ENCODE measurements at places on chromosomes 11 and 22.

- no peak for DNase-seq
Measured at GRCh38 chr22:38564669-38565068, 5.3 kb downstream of the DMC1 start.

DNA sequence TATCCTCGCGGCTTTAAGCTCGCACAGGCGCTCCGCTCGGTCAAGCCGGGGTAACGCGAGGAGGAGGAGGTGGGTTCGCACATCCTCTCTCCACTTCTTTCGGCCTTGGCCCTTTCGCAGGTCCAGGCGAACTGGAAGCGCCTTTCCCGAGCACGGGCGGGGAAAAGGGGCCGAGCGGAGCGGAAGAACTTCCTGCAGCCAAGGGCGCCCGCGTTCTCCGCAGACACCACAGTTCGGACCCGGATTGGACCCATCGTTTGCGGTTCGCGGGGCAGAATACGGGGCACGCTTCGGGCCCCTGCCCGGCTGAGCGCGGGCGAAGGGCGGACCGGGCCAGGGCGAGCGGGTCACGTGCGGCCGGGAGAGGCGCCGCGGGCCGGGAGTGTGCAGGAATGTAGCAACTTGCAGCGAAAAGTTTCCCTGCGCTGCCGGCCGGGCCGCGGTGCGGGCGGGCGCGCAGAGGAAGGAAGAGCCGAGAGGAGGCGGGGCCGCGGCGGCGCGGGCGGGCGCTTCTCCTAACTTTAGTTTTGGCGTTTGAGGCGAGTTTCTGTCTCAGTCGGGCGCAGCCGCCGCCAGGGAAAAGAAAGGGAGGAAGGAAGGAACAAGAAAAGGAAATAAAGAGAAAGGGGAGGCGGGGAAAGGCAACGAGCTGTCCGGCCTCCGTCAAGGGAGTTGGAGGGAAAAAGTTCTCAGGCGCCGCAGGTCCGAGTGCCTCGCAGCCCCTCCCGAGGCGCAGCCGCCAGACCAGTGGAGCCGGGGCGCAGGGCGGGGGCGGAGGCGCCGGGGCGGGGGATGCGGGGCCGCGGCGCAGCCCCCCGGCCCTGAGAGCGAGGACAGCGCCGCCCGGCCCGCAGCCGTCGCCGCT lies at the start of gene YAP1:
YAP1 (plus strand) TSS at position 552 of the 865 bp plus-strand sequence. CDS start 402 bp downstream, outside the sequence.
- DNase-seq: peak; percentile 23

- peak; percentile 29 for DNase-seq
Measured at GRCh38 chr11:18012122-18012905, 533 bp downstream of the SERGEF start.

- DNase-seq: no peak
Measured at GRCh38 chr22:31556627-31557203, 60.4 kb downstream of the SFI1 start.

DNA sequence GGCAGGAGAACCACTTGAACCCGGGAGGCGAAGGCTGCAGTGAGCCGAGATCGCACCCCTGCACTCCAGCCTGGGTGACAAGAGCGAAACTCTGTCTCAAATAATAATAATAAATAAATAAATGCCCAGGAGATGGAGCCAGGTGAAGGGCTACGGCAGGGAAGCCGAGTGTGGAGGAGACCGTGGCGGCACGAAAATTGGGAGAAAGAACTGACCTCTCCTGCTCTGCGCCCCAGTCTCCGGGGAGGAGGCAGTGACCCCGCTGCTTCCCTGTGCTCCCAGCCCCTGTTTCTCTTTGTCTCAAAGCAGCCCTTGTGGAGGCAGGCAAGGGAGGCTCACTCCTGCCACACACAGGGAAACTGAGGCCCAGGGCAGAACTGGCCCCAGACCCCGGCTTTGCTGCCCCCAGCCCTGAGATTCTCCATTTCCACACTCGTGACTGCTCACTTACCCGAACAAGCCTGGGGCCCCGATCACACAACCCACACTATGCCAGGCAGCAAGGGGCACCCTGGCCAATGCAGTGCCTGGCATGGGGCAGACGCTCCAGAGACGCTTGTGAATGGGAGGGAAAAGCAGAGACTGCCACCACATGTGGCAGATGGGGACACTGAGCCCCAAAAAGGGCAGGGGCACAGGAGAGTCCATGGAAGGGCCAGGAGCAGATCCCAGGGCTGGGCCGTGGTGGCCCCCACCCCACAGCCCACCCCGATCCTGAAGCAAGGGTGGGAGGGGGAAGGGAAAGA lies 80.4 kb upstream of the PRR5 start:
- no peak for DNase-seq

- no peak for DNase-seq
Measured at GRCh38 chr11:19493446-19494213, 219.0 kb upstream of the NAV2 start.

GRCh38 chr11:8822469-8822868 lies 88.5 kb upstream of the AKIP1 start:
- DNase-seq: no peak

- DNase-seq: peak; percentile 67
Measured at GRCh38 chr22:36331912-36332622, 55.7 kb downstream of the MYH9 start.

DNA sequence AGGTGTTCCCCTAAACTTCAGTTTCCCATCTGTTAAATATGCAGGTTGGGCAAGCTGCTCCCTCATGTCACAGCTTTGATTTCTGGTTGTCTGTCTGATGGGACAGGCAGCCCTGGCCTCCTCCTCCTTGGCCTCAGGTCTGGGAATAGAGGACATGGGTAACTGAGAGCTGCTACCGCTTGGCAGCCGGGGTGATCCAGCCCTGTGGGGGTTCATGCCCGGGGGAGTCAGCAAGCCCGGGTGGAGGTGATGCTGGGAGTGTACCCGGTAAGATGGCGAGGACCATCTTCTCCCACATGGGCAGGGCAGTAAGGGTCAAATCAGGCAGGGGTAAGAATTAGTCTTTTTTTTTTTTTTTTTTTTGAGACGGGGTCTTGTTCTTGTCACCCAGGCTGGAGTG lies 845.0 kb downstream of the TBC1D22A start:
- DNase-seq: peak; percentile 33

GRCh38 chr11:65182258-65183170 lies 786 bp downstream of the CAPN1 start:
- no peak for DNase-seq

DNA sequence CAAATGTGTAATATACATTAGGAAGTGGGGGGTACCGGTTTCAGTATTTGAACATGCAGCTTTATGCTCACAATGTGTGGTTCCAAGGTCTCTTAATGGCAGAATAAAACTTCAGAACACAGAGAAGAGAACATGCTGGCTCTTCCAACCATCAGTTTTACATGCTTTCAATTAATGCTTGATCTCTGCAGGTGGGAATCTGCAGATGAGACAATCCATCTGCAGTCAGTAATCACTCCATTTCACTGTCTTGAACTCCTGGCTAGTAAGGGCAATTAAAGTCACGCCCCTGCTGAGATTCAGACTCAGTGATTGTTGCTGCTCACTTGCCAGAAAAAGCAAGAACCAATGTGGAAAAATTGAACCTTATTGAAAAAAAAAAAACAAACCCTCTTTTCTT lies 945.7 kb downstream of the DLG2 start:
- no peak for DNase-seq

GRCh38 chr11:125950178-125950490 lies 4.3 kb downstream of the VSIG10L2 start:
- no peak for DNase-seq

DNA sequence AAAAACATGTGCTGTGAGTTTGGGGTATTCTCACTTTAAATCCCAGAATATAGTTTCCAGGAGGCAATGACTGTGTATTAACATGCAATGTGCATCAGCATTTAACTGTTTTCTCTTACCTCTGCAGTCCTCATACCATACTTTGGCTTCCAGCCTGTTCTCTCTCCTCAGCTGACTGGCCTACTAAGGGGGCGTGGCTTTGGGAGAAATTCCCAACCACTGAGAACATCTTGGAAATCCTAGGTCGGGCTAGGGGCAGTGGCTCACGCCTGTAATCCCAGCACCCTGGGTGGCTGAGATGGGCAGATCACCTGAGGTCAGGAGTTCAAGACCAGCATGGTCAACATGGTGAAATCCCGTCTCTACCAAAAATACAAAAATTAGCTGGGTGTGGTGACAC lies 13.5 kb upstream of the ZC3H12C start:
- no peak for DNase-seq

DNA sequence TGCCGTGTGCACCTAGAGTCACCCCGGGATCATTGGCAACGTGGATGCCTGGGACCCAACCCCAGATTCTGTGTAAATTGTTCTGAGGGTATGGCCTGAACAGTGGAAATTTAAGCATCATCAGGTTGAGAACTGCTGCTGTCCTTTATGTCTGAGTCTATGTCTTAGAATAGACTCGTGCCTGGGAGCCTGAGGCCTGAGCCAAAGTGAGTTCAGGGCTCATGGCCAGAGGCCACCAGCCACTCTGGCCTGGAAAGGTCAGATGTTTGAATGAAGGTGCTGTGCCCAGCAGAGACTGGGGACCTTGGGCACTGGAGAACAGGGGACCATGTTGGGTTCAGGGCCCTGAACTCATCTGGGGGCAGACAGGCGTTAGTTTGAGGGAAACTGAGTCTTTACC lies 91.1 kb downstream of the MYO18B start:
- DNase-seq: no peak

DNA sequence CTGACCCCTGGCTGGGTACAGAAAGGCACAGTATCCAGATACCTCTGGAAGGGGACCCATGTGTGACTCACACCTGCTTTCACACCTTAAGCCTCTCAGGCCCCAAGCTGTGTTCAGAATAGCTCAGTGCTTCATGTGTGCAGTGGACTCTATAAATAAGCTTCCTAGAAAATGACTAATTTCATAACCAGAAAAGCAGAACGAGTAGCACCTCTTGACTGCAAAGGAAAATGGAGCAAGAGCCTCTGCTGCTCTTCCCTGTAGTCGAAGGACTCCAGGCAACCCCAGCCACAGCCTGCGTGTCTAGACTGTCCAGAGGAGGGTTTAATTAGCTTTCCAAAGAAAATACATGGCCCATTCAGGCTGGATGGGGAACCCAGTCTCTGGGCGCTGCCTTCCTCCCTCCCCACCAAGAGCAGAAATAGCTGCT lies 23.1 kb downstream of the PTPN5 start:
- DNase-seq: no peak

DNA sequence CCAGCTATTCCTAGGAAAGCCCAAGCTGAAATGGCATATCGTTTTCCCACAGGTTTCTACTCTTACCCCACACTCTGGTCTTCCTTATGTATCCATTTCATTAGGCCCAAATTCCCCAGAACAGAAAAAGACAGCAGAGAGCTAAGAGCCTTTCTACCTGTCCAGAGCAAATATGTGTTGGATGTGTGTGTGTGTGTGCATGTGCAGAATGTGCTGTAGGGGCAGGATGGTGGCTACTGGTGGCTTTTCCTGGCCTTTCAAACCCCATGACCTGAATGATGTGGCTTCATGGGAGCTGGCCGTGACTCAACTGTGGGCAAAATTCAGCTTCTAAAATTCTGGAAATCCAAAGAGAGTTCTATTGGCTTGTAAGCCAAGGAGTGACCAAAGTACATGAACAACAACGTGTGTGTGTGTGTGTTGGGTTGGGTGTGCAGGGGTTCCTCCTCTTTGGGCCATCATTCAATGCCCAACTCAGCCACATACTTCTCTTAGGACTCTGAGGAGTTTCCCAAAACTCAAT lies 421.4 kb upstream of the CADM1 start:
- DNase-seq: no peak

- DNase-seq: no peak
Measured at GRCh38 chr22:29854432-29854831, 16.4 kb upstream of the ASCC2 start.

GRCh38 chr22:19632668-19633148 lies 81.6 kb upstream of the SEPTIN5 start:
- DNase-seq: no peak

DNA sequence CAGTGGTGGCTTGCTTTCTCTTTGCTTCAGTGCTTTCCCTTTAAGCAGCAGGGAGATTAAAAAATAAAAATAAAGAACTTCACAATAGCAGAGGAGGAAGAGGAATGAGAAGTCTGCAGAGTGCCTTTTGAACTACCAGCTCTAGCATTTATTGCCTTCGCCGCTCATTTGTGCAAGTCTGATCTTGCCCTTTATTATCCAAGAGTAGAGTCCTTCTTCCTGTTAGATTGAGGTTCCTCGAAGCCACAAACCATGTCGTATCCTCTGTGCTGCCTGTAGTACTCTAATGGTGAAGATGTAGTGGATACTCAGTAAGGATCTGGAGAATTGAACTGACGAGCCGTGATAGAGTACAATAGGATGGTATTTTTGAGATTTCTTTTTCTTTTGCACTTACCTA lies 101.2 kb upstream of the RAG2 start:
- DNase-seq: no peak

DNA sequence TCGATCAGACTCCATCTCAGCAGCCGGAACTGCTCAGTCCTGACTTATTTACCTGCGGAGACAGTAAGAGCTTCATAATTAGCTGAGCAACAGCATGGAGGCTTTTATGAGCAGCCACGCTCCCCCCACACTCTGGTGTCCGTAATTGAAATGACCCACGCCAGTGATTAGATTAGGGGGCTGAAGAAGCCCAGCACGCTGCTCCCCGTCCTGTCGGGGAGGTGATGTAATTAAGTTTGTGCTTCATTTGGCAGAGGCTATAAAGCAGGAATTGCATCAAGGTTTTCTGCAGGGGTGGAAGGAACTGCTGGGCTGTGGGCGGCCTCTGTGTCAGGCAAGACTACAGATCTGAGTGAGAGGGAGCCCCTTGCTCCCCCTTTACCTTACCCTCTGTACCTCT lies 22.8 kb upstream of the HTR3A start:
- no peak for DNase-seq

- peak; percentile 7 for DNase-seq
Measured at GRCh38 chr22:47396105-47396504, 633.7 kb downstream of the TBC1D22A start.

- DNase-seq: peak; percentile 5
Measured at GRCh38 chr11:69173925-69174581, 18.3 kb downstream of the SMIM38 start.

DNA sequence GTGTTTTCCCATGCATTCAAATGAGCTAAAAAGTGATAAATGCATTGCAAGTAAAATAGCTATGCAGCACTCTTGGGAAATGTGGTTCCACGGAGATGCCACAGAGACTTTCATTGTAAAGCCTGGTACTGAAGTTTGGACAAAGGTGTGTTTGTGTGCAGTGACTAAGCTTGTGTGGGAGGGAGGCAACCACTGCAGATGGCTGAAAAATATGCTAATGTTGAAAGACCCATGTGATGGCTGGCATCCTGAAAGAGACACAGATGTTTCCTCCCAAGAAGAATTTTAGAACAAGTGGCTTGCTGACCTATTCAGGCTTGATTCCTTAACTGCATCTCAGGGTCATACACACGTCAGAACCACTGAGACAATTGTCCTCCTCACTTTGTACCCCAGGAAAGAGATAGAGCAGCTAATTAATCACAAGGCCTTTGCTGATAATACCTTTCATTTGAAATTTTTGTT lies 73.8 kb downstream of the FAM76B start:
- peak; percentile 50 for DNase-seq
